Heart left ventricle (tissue), 16 donors: ENCODE measurements at places on chromosomes 3 and 15.

- DNase-seq: no peak
Measured at GRCh38 chr15:98905963-98906711, 101.5 kb downstream of the PGPEP1L start.

DNA sequence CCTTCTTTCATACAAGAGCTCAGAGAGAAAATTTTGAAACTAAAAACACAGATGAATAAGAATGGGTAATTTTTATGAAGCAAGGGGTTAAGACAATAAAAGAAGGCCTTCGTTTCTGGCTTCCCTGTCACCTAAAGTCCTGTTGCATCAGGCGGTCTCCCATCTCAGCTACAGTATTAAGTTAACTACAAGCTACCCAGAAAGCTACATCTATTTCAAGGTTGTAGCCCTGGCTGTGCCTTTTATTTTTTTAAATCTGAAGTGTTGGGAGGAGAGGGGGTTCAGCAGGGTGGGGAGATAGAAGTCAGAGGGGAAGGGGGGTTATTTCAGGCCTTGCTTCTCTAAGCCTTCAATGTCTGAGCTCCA lies 183.3 kb downstream of the TPRG1 start:
- DNase-seq: no peak

- DNase-seq: no peak
Measured at GRCh38 chr15:53527996-53528395, 231.5 kb downstream of the WDR72 start.

GRCh38 chr3:14608298-14608697 lies 43.3 kb upstream of the CCDC174 start:
- no peak for DNase-seq

DNA sequence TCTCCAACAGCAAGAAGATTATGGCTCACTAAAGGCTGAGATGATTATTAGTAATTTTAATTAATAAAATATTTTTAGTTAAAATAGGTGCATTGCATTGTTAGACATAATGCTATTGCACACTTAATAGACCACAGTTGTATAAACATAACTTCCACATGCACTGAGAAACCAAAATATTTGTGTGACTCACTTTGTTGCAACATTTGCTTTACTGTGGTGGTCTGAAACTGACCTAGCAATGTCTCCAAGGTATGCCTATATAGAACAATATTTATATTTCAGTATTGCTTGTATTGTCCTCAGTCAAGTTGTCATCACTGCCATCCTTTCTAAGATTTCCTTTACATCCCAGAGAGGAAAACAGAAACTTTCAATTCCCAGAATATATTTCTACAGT lies 1215.2 kb downstream of the SI start:
- DNase-seq: no peak

DNA sequence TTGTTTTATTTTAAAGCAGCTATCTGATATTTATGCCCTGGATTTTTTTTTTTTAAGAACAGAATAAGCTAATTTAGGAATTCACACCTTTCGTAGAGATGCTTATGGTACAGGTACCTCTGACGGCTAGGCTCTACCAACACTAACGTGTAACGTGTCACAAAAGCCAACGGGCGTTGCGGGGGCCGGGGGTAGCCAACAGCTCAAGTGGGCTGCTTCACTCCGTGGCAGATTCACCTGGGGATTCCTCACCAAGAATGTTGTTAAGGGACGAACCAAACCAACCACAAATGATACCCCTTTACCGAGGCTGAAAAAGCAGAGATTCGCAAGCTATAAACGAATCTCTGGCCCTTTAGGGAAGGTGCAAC lies 1.0 kb downstream of the TMCC1 start:
- DNase-seq: no peak

DNA sequence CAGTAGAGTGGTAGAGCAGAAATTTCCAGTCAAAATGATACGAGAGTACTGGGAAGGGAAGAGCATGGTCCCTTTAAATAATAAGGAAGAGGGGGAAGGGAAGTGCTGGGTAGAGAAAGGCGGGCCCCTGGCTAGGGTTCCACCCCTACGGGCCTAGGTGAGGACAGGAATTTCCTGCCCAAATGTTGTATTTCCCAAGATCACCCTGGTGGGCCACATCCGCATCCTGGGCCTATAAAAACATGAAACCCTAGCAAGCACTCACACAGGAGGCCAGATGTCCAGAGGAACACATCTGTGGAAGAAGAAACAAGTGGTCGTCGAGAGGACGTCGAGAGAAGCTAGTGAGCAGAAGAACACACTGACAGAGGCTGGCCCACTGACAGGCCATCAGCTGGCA lies 661.2 kb downstream of the SQOR start:
- DNase-seq: no peak

DNA sequence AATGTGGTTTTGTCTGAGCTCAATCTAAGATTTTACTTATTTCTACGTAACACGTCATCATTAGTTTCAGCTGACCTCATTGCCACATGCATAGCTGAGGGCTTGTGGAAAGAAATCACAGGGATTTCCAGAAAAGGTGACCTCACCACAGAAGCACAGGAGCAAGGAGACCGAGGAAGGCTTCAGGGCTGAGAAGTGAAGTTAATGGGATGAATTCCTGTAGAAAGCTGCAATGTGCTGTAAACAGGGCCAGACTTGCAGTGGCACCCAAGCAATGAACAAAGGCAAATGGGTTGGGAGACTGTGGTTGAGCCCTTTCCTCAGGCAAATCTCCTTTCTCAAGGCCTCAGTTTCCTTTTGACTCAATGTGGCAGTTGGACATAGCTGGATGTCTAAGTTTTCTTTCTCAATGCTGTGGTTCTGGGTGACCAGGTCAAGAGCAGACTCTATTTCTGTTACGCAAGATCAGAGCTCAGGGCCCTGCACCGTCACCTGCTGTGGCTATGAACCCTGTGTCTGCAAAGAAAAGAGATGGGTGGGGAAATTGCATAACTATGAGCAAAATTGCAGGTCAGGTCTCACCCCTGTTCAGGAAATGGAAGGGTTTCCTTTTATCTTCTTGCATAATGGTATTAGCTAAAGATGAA lies 252.2 kb upstream of the TBL1XR1 start:
- no peak for DNase-seq

GRCh38 chr3:102530415-102531181 lies 95.8 kb downstream of the ZPLD1 start:
- no peak for DNase-seq
